Myometrial cell (primary cell): ENCODE measurements at places on chromosomes 7 and 10. TPM values are rescaled to one million over a fixed set of nuclear protein-coding genes. Genes with fewer than 3 reads are reported as not detected.

PIP gene
- not detected in 2 replicates for total RNA-seq

NPS gene
- total RNA-seq, result not detected in 2 replicates

CCDC136 gene
- 3.7 and 6.6 TPM in 2 replicates for total RNA-seq

STEAP2 gene
- total RNA-seq, result 2.6 and 3.9 TPM in 2 replicates

SPDYE11 gene
- total RNA-seq, result not detected in 2 replicates

CYP3A7 gene
- total RNA-seq, result not detected in 2 replicates

STAMBPL1 gene
- 30.8 and 60.8 TPM in 2 replicates for total RNA-seq

OGA gene
- total RNA-seq, result 37.2 and 53.2 TPM in 2 replicates

SRRM3 gene
- 4.6 and 5.0 TPM in 2 replicates for total RNA-seq

CNPY1 gene
- not detected in 2 replicates for total RNA-seq

NPTX2 gene
- total RNA-seq, result not detected in 2 replicates

PRXL2A gene
- total RNA-seq, result 13.0 and 17.0 TPM in 2 replicates

MYPN gene
- total RNA-seq, result 11.0 and 12.9 TPM in 2 replicates

HGF gene
- total RNA-seq, result 167 and 209 TPM in 2 replicates

KAZALD1 gene
- total RNA-seq, result 9.4 and 9.8 TPM in 2 replicates

AGAP9 gene
- total RNA-seq, result 2.7 and 2.9 TPM in 2 replicates

DRGX gene
- not detected in 2 replicates for total RNA-seq

IL15RA gene
- total RNA-seq, result 11.9 and 15.6 TPM in 2 replicates

GHRHR gene
- not detected in 2 replicates for total RNA-seq

GPR37 gene
- 1.4 TPM in 2 replicates for total RNA-seq

MKI67 gene
- total RNA-seq, result 16.7 and 23.7 TPM in 2 replicates

ZNF804B gene
- not detected in 2 replicates for total RNA-seq

AHCYL2 gene
- 4.4 and 5.5 TPM in 2 replicates for total RNA-seq

EPO gene
- total RNA-seq, result not detected in 2 replicates
